ENCODE measurements at places on chromosomes 6 and 20.

DNA sequence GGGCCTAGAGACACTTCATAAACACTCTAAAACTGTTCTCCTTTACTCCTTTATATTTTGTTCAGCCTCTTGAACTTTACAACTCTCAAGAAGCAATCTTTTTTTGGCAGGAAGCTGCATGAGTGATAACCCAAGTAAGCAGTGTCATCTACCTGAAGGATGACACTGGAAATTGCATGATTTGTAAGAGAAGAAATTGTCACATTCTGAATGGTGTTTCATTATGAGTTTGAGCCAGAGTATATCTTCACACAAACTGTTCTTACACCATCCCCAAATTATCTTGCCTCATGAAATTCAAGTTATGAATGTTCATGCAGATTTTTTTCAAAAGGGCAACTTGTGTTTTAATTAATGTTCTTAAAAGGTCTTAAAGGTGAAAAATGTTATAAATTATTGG, 799.3 kb downstream of the TBC1D32 start:
- no peak for DNase-seq

GRCh38 chr6:38116248-38116647, 296.7 kb downstream of the ZFAND3 start:
- DNase-seq: no peak

GRCh38 chr6:90039911-90040310, 145.6 kb downstream of the GJA10 start:
- DNase-seq: no peak

DNA sequence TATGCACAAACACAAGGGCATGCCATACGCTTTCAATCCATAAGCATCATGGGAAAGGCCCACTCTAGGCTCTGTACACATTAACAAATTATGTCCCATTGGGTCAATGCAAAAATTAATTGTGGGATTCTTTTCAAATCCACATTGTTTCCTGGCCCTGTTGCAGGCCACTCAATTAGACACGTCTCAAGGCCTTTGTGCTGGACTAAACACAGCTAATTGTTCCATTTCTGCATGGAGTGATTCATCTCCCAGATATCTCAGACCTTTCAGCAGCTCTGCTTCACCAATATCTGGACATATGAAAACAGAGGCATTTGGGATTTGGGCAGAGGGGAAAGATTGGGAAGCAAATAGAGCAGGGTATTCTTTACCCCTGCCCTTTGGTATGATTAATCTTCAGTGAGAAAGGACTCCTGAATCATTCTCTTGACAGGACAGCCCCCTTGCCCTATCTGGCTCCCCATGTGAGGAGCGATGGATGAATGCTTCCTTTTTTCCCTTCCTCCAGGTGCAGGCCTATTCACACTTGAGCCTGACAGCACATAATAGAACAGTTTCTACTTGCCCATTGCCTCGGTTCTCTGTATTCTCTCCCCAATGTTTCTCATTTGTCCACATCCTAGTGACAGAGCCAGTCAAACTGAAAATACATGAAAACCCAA, 547.6 kb downstream of the HAO1 start:
- no peak for DNase-seq

DNA sequence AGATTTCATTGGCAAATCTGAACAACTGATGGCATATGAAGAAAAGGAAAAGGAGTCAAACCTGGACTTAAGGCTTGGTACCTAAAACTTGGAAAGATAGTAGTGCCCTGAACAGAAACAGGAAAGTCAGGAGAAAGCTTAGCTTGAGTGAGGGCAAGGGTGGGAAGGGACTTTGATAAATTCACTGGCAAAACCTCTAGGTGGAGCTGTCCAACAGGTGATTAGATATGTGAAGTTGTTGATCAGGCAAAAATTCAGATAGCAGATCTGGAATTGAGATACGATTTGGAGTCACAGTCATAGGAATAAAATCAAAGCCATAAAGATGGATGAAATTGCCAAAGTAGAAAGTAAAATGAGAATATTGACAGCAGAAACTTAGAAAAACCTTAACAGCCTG, 16.1 kb upstream of the ZNF292 start:
- DNase-seq: peak; percentile 38

GRCh38 chr6:17475606-17476244, 82.3 kb downstream of the CAP2 start:
- DNase-seq: peak; percentile 11

DNA sequence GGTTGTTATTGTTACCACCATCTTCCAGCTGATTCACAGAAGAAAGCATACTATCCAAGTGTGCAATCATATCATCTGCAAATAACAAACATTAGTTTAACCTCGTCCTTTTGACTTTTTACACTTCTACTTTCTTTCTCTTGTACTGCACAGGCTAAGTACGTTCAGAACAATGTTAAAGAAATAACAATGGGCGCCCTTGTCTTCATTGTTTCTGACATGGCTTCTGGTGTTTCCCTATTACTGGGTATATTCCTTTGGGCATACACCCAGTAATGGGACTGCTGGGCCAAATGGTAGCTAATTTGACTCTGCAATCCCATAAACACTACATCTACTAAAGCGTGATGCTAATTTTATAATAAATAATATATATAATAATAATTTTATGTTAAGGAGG, 146.7 kb downstream of the GJA10 start:
- no peak for DNase-seq

DNA sequence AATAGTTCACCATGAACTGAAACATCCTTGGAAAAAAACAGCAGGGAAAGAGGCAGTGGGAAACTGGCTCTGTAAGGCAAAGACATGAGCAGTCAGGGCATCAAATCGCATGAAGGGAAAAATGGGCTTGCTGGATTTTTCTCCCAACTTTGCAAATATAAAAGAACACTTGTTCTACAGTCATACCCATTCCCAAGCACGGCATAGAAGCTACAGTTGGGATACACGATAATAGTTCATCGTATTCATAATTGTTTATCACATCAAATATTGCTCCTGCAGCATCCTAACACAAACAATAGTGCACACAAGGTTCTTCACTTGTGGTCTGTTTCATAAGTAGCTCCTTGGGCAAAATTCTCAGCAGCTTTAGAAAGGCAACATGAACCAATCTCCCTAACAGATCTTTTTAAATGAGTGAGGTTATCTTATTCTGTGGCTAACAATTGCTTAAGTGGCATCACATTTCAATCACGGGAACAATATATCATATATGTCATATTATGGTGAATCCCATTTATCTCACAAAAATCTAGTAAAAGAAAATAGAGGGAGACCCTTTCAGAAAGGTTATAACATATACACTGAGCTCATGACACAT, 243.9 kb downstream of the PKHD1 start:
- DNase-seq: no peak

DNA sequence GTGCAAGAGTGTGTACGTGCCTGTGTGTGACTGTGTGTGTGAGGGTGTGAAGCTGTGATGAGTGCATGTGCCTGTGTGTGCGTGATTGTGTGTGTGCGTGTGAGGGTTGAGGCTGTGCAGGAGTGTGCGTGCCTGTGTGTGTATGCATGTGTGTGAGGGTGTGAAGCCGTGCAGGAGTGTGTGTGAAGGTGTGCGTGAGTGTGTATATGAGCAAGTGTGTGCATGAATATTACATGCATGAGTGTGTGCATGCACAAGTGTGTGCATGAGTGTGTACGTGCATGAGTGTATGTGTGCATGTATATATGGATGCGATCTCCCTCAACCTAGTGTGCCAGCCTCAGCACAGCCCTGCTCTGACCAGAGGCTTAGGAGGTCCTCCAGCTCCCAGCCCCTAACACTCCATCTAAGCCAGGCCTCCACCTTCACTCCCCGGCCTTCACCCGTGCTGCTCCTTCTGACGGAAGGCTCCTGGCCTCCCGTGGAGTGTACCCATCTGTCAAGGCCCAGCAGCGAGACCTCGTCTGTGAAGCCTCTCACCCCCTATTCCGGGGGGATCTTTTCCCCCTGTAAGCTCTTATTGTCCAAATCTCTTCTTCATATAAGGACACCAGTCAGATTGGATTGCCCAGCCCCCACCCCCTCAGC, 19.9 kb upstream of the PHACTR3 start:
- DNase-seq: no peak

- no peak for DNase-seq
These were observed 129.0 kb upstream of the TNFAIP3 start for GRCh38 chr6:137737836-137738596.

GRCh38 chr20:40882152-40882551, 146.5 kb upstream of the TOP1 start:
- DNase-seq: no peak

DNA sequence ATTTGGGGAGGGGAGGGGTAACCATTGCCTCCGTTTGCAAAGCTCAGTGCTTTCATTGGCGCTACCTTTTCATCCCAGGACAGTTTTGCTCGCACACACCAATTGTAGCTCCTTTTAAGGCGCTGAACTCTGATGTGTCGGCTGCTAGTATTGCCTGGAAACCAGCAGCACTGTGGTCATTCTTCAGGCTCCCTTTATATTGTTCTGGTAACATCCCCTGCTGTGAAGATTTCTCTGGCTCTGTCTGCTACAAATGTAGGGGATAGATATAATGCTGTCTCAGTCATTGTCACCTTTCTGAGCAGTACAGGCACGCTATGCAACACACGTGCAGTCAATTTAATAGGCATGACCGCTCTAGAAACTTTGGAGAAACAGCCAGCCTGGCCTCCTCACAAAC, 172.9 kb upstream of the SASH1 start:
- DNase-seq: no peak

GRCh38 chr6:131997429-131998153, 46.4 kb upstream of the CCN2 start:
- DNase-seq: no peak

DNA sequence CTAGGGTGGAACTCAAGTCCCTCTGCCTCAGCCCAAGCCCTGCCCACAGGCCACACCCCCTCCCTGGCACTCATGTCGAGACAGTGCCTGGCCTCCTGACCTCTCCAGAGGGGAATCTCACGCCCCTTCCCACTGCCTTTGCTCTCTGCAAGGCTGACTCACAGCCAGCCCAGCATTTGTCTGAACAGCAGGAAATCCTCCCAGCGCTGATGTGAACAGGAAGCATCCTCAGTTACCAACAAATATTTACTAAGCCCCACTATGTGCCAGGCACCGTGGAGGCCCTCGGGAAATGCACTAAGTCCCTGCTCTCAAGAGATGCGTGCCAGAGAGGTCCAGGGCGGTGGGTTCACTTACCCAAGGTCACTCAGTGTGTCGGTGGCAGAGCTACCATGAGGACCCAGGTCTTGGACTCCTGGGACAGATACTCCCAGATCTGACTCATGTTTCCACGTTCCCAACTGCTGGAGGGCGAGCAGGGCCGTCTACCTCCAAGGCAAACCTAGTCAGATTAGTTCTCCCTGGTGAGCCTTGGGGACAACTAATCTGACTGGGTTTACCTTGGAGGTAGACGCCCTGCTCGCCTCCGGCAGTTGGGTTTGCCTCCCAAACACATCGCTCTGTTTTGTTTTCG, 7.8 kb downstream of the ADA start:
- no peak for DNase-seq

GRCh38 chr6:148074738-148075137, 267.9 kb upstream of the SASH1 start:
- no peak for DNase-seq

GRCh38 chr20:18048176-18048575, 9.5 kb downstream of the OVOL2 start:
- DNase-seq: no peak

DNA sequence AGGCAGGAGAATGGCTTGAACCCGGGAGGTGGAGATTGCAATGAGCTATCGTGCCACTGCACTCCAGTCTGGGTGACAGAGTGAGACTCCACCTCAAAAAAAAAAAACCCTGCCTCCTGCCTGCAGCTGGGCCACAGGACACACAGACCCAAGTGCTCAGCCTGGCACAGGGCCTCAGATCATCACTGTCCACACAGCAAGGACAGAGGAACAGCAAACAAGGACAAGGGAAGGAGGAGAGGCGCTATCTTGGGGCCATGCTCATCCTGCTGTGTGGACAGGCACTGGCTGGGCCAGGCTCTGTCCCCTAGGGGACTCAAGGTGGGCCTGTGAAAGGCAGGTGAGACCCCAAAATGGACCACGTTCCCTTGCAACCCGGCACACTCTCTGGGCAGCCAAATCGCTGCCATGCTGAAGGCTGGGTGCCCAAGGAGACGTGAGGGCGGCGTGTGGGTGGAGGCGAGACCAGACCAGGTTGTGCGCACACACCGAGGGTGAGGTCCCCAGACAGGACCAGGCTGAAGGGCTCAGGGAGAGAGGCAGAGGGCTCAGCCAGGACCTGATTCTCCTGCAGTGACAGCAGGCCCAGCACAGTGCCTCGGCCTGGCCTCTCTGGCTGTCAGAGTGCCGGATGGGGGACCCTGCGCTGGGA, 9.1 kb downstream of the UCKL1 start:
- DNase-seq: no peak

DNA sequence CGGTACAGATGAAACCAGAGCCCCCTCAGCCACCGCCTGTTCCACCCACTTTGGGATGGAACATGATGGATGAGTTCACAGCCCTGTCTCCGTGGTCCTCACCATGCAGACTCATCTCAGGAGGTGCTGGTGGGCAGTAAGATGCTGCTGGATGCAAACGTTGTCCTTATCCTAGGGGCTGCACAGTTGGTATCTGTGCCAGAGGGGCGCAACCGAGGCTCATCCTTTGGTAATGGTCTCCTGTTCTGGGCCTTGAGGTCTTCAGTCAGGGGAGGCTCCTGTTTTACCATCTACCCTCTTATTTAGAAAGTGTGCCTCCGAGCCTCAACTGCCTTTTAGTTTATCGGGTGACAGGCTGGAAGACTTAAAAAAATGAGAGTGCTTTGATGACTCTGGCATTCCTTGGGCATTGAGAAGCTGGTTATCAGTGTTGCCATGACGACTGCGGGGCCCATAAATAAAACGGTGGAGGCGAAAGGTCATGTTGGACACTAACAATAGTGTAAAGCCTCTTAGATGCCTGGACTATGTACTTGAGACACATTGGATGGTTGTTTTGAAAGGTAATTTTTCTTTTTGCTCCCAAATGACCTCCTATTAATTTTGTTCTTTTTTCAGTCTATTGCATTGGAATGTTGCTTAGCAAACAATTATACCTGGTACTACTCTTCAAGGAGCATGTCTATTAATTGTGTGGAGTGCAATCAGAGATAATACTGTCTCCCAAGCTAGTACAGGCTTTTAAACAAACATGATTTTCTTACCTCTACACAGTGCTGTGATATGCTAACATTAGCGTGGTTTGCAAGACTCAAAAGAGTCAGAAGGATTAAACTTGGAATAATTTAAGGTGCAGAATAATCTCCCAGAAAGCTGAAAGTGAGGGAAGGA, 74.2 kb upstream of the DSP start:
- no peak for DNase-seq

DNA sequence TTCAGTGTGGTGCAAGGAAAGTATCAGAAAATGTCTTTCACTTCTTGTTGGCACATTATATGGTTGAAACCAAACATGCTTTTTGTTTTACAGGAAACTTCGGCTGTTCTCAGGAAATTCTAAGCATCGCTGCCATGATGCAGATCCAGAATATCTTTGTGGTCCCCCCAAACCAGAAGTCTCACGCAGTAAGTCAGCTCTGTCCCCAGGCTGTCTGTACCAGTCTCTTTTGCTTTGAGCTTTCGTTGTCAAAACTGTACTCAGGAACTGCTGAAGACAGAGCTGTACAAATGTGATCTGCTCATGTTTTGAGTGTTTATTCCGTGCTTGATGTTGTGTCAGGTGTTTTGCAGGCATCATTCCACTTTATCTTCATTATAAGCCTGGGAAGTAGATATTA, 59.6 kb downstream of the DHX35 start:
- DNase-seq: no peak

- DNase-seq: no peak
These were observed 339.9 kb upstream of the AGPAT4 start for GRCh38 chr6:161613711-161614110.

- no peak for DNase-seq
These were observed 17.3 kb upstream of the HLA-G start for GRCh38 chr6:29810371-29810770.

All from NCI-H2081 (cell line).